NCI-H460 (cell line): ENCODE measurements at places on chromosomes 6 and 20.

- DNase-seq: no peak
Measured at GRCh38 chr20:63125838-63126601, 89.9 kb downstream of the YTHDF1 start.

GRCh38 chr20:24909086-24909780, 39.8 kb upstream of the CST7 start:
- no peak for DNase-seq

- no peak for DNase-seq
Measured at GRCh38 chr6:11891547-11891946, 112.9 kb upstream of the ADTRP start.

DNA sequence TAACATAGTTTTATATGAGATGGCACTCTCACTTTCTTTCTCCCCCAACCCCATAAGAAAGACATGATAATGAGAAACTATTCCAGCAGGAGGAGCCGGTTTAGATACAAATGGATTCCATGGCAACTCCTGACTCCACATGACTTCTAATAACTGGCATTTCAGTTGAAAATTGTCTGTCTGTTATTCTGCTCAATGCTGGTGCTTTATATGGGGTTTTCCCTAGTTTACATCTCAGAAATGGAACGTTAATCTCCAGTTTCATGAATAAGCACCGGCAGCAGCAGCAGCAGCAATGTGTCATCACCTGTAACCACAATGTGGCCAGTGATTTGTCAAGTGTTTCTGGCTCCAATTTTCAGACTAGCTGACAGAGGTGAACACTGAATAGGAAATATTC, 8.0 kb upstream of the SIM1 start:
- no peak for DNase-seq

DNA sequence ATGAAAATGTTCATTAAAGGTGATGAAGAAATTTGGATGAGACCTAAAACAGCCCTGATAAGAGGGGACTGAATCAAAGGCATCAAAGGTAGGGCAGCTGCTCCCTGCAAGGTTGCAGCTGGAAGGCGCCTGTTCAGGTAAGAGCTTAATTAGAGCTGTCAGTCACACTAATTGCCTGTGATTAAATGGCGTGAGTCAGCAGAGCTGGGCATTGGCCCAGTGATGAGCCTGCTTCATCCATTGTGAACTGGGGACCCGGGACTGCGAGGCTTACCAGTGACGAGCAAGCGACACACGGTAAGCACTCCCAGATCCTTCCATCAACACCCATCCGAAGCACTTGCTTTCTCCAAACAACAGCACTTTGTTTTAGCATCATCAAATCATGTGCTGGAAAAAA, 621.5 kb upstream of the CDH4 start:
- DNase-seq: no peak

GRCh38 chr6:129599467-129599866, 110.5 kb downstream of the ARHGAP18 start:
- no peak for DNase-seq

GRCh38 chr20:46022411-46023147, 6.4 kb upstream of the SLC12A5 start:
- DNase-seq: no peak

- no peak for DNase-seq
Measured at GRCh38 chr6:108714101-108714765, 134.0 kb upstream of the ARMC2 start.

- DNase-seq: no peak
Measured at GRCh38 chr20:37381621-37382471, 35.9 kb downstream of the SRC start.
